ENCODE measurements at places on chromosomes 7 and 10. TPM values are rescaled to one million over a fixed set of nuclear protein-coding genes. Genes with fewer than 3 reads are reported as not detected.

The PIP gene
- not detected for total RNA-seq

The CALML3 gene
- total RNA-seq, result not detected

DNA sequence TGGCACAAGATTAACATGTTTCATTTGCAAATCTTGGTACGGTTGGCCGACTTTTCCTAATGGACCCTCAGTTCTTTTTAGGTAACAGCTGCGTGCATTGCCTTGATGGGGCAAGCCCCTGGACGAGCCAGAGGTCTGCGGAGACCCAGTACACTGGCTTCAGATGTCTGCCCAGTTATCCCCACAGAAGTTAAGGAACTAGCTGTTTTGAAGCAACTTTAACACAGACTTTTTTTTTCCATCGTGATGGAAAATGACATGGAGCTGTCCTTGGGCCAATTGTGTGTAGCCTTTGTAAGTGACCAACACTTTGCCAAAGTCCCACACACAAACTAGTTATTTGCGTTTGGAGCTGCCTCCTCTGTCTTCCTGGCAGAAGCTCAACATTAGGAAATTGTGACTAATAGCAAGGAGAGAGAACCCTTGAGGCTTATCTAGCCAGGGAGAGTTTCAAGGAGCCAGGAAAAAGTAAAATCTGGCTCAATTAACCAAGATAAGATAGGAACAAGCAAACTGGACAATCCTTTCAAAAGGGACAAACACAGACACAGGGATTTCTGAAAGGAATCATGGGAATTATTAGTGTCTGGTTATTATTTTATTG lies 99.6 kb upstream of the BMPER start:
- no peak for DNase-seq

DNA sequence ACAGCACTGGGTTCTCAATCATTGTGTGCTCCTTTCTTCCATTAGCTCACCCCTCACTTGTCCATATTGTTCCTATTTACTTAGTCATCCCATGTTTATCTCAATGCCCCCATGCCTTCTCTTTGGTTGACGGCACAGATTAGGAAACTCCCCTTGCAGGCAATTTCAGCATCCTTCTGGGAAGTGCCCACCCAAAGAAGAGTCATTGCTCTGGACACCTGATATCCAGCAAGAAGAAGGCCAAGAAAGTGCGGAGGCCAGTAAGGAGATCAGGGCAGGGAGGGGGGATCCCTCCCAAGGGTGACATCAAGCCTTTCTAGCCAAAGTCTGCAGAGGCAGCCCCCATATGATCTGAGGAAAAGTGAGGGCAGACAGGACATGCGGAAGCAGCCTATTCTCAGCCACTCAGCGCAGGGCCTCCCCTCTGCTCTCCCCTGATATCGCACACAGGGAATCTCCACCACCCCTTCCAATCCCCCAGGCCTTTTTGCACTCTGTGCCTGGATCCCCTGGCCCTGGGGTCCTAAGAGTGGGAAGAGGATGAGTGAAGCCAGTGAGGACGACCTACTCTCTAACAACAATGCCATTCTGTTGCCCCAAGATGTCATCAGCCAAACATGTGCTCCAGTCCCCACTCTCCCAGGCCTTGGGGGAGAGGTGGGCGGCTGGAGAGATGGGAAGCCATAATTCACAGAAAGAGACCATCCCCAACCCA lies 1.8 kb downstream of the TRPV6 start:
- no peak for DNase-seq

- no peak for DNase-seq
Observed at GRCh38 chr7:159229683-159230475, 85.2 kb upstream of the VIPR2 start.
